ENCODE measurements at places on chromosomes 7 and 10. TPM values are rescaled to one million over a fixed set of nuclear protein-coding genes. Genes with fewer than 3 reads are reported as not detected.

GRCh38 chr10:47332946-47333345 lies 10.7 kb downstream of the GDF2 start:
- no peak for DNase-seq

- DNase-seq: no peak
These were observed 92.6 kb downstream of the AHCYL2 start for GRCh38 chr7:129317450-129317849.

DNA sequence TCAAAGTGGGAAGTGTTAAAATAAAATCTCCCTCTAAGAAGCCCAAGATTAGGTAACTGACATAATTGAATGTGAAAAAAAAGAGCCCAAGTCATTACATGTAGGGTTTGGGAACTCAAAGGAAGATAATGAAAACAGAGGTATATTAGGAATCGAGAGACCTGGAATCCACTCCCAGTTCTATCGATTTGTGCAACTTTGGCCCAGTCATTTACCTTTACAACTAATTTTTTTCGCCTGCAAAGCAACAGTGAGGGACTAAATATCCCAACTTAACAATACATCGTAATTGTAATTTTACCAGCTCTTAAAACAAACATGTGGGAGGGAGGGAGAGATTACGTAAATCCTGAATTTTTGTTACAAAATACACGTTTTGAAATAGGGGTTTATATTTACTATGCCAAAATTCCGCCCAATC lies 1.4 kb downstream of the MINDY3 start:
- DNase-seq: no peak

NUB1 gene
- 37.2 TPM for total RNA-seq

- DNase-seq: no peak
These were observed 82.2 kb downstream of the CUX1 start for GRCh38 chr7:101899616-101900015.

CHST3 gene
- total RNA-seq: 28.7 TPM

DNA sequence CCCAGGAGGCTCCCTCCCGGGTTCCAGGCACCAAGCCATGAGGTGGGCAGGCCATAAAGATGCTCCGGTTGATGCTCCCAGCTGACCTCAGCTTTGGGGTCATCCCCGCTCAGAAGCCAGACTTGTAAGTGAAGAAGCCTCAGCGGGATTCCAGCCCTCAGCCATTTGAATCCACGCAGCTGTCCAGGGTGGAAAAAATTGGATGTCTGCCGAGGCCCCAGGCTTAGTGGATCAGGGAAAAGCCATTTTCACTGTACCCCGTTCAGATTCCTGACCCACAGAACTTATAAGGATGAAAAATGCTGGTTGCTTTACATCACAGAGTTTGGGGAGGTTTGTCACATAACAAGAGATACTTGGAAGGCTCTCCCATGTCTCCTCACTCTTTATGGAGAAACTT lies 49.2 kb upstream of the CPN1 start:
- no peak for DNase-seq

DNA sequence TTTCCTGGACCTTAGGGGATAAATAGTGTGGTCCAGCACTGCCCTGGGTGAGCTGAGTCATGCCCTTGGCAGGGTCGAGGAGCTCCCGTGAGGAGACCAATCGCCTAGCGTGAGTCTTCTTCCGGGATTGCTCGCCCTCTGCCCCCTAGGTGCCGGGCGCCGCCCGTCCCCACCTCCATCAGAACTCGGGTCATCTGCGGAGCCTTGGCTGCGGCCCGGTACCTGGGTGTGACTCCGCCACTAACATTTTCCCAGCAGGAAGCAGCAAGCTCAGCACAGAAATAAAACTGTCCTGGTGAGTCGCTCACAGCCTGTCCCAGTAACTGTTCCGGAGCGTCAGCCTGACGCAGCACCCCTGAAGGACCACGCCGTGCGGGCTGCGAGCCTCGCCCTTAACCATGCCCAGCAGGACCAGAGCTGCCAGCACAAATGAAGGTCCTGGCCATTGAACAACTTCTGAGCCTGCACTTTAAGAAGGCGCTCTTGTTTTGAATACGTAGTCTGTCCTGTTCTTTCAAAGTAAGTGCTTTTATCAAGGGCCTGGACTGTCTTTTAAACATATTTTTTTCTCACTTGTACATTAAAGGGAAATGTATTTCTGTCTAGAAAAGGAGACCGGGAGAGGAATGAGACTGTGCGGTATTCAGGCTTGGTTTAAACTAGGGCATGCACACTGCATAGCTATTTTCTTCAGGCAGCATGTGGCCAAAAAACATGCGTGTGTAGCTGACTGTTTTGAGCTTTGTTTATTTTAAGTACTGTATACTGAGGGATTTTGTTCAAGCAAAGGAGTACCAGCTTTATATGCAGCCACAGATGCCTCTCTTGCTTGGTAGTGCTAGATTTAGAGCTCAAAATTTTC lies 136.7 kb downstream of the HECW1 start:
- DNase-seq: no peak

DNA sequence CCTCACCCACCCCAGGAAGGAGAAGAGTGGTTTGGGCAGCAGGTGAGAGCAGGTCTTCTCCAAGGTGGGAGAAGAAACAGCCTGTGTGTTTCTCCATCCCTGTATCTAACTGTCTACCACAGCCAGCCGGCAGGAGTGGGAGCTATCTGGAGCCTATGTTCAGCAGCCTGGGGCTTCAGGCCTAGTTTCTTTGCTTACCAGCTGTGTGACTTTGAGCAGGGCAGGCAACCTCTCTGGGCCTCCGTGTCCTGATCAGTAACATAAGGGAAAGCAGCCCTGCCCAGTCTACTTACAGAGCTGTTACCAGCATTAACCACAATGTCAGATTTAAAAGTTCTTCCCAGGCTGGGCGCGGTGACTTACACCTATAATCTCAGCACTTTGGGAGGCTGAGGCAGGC lies 450.7 kb upstream of the ZMIZ1 start:
- no peak for DNase-seq

DNA sequence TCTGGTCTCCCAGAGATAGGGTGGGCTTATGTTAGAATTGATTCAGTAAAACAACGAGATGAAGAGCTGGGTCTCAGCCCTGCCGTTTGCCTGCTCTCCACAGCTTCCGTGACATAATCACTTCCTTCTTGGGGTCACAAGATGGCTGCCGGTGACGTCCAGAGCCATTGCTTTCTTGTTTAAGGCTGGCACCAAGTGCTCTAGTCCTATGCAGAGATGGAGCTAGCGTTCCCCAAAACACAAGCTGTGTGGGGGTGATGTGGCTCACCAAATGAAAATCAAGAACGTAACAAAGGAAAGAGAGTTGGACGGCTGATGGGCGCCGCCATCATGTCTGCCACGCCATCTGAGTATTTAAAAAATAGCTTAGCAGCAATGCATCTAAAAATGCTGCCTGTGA lies 296.1 kb downstream of the CAMK1D start:
- DNase-seq: no peak

GRCh38 chr7:104894726-104895521 lies 119.1 kb upstream of the KMT2E start:
- DNase-seq: no peak

CALHM3 gene
- total RNA-seq: not detected

Data from heart left ventricle (tissue), 16 donors.